ENCODE measurements at places on chromosomes 12 and 14.

DNA sequence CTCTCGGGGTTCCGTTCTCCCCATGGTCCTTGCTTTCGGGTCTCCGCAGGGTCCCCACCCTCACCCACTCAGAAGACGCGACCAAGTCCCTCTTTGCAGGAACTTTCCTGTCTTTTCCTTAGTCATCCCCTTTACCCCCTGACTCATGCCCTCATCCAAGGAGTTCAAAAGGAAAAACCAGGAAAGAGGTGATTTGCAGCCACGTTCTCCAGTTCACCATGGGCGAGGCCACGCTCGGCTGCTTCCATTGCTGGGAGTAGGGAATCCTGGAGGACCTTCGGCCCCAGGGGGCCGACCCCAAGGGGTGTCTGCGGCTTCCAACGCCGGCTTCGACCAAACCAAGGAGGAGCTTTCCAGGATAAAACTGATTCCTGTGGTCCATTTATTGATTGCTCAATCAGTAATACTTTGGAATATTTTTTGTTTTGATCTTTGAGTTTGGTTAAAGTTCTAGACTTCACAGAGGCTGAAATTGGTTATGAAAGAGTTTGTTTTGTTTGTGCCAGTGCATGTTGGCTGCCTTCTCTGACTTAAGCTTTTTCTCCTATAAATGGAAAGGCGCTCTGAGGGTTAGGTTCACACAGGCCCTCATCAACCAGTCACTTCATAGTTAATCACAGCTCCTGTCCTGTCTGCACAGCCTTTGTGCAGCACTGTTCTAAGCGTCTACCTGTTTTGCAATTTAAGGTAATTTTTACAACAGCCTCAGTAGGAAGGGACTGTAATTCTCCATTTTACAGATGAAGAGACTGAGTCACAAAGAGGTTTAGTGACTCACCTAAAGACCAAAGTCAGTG is 827 bp downstream of the ALDH2 start:
- DNase-seq: no peak

- DNase-seq: no peak
Measured at GRCh38 chr14:53890611-53891101, 66.0 kb downstream of the BMP4 start.

GRCh38 chr14:61033855-61034254 is 52.8 kb downstream of the SLC38A6 start:
- DNase-seq: no peak

- DNase-seq: no peak
Measured at GRCh38 chr12:31517994-31518393, 72.9 kb downstream of the DENND5B start.

DNA sequence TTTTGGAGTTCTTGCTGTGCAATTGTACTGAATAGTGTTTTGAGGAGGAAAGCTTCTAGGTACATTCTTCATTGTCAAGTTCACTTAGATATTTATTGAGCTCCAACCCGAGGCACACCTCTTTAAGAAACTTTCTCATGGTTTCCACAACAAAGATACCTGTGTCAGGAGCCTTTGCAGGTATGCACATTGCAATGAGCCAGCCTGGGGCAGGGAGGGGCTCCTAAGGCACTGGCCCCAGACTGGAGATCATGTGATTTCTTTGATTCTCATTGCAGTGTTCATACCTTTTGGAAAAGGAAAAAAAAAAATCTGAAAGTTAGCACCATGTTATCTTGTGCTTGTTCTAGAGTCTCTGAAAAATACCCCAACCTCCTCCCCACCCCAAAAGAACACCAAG is 80.3 kb downstream of the PRMT8 start:
- no peak for DNase-seq

Data from H54 (cell line).